Mesothelial cell of epicardium (in vitro differentiated cells): ENCODE measurements at places on chromosomes 12 and 14. TPM values are rescaled to one million over a fixed set of nuclear protein-coding genes. Genes with fewer than 3 reads are reported as not detected.

- H3K36me3 ChIP-seq: no peaks in the 10 kb centered on the region
- H3K27me3 ChIP-seq: peaks cover 57% of the 10 kb centered on the region
- H3K27ac ChIP-seq: no peak overlapping the region
- no peak for DNase-seq
Observed at GRCh38 chr12:125981610-125982253, 916.5 kb downstream of the AACS start.

- H3K27ac ChIP-seq: peak overlapping the region; percentile 97
- no peak for DNase-seq
- peaks cover 57% of the 10 kb centered on the region for H3K4me1 ChIP-seq
Observed at GRCh38 chr14:64639340-64639821, 64.8 kb upstream of the PLEKHG3 start.

GRCh38 chr14:99320621-99321235 lies 48.7 kb upstream of the BCL11B start:
- no peak overlapping the region for H3K27ac ChIP-seq
- H3K4me3 ChIP-seq: no peak overlapping the region
- no peak for DNase-seq
- no peaks in the 10 kb centered on the region for H3K36me3 ChIP-seq
- H3K27me3 ChIP-seq: no peaks in the 10 kb centered on the region

- no peaks in the 10 kb centered on the region for H3K4me1 ChIP-seq
- peaks cover 12% of the 10 kb centered on the region for H3K27me3 ChIP-seq
- no peak overlapping the region for H3K4me3 ChIP-seq
- no peaks in the 10 kb centered on the region for H3K36me3 ChIP-seq
- no peak for DNase-seq
Observed at GRCh38 chr12:118611295-118611694, 234.9 kb downstream of the SUDS3 start.

GRCh38 chr12:109783965-109784244 lies 49.3 kb downstream of the TRPV4 start:
- DNase-seq: no peak
- no peaks in the 10 kb centered on the region for H3K4me1 ChIP-seq
- H3K4me3 ChIP-seq: no peak overlapping the region
- no peaks in the 10 kb centered on the region for H3K27me3 ChIP-seq
- H3K27ac ChIP-seq: no peak overlapping the region

DNA sequence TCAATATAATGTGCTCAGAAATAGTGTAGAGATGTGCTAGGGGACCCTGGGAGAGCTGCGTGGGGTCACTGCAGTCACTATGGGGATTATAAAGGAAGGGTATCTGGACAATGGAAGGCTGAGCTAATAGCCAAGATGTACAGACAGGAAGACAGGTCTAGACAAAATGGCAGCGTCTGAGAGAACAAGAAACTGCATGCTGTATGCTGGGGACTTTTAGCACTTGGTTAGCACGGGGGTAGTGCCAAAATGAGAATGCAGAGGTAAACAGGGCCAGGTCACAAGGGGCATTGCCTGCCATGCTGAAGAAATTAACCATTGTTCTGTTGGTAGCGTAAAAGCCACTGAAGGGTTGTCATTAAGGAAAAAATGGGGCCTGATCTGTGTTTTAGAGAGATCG lies 308.2 kb downstream of the EMP1 start:
- H3K36me3 ChIP-seq: no peaks in the 10 kb centered on the region
- H3K4me1 ChIP-seq: peaks cover 7% of the 10 kb centered on the region
- no peak for DNase-seq
- H3K4me3 ChIP-seq: no peak overlapping the region
- no peaks in the 10 kb centered on the region for H3K27me3 ChIP-seq

DNA sequence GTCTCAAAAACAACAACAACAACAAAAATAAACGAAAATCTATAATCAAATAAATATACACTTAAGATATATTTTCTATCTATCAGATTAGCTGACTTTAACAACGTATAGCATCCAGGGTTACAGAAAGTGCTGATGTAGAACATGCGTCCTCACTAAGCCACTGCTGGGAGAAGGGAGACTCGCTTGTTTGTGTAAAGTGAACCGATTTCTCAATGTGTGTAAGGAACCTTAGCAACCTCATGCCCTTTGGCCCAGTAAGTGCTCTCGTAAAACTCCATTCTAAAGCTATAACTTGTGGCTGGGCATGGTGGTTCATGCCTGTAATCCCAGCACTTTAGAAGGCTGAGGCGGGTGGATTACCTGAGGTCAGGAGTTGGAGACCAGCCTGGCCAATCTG lies 23.8 kb downstream of the NFKBIA start:
- H3K27me3 ChIP-seq: no peaks in the 10 kb centered on the region
- H3K27ac ChIP-seq: no peak overlapping the region
- H3K36me3 ChIP-seq: no peaks in the 10 kb centered on the region
- no peak overlapping the region for H3K4me3 ChIP-seq

GRCh38 chr14:96574171-96574632 lies 72.0 kb downstream of the PAPOLA start:
- no peaks in the 10 kb centered on the region for H3K27me3 ChIP-seq
- H3K36me3 ChIP-seq: peaks cover 5% of the 10 kb centered on the region
- H3K27ac ChIP-seq: peak overlapping the region; percentile 60
- DNase-seq: no peak
- H3K4me1 ChIP-seq: peaks cover 29% of the 10 kb centered on the region

GRCh38 chr14:80056497-80056801 lies 154.9 kb downstream of the DIO2 start:
- no peak overlapping the region for H3K4me3 ChIP-seq
- no peak for DNase-seq
- peaks cover 21% of the 10 kb centered on the region for H3K27me3 ChIP-seq
- peaks cover 2% of the 10 kb centered on the region for H3K4me1 ChIP-seq
- no peaks in the 10 kb centered on the region for H3K36me3 ChIP-seq

- H3K27me3 ChIP-seq: no peaks in the 10 kb centered on the region
- peaks cover 34% of the 10 kb centered on the region for H3K4me1 ChIP-seq
- no peak for DNase-seq
- no peak overlapping the region for H3K4me3 ChIP-seq
- H3K27ac ChIP-seq: peak overlapping the region; percentile 66
Observed at GRCh38 chr14:58832095-58832521, 194.3 kb downstream of the DACT1 start.

- H3K4me3 ChIP-seq: no peak overlapping the region
- H3K4me1 ChIP-seq: peaks cover 49% of the 10 kb centered on the region
- H3K27me3 ChIP-seq: no peaks in the 10 kb centered on the region
- no peak overlapping the region for H3K27ac ChIP-seq
- DNase-seq: no peak
- no peaks in the 10 kb centered on the region for H3K36me3 ChIP-seq
Observed at GRCh38 chr12:98422359-98422758, 93.0 kb upstream of the TMPO start.

- H3K4me1 ChIP-seq: no peaks in the 10 kb centered on the region
- no peak overlapping the region for H3K4me3 ChIP-seq
- H3K27me3 ChIP-seq: no peaks in the 10 kb centered on the region
- no peak overlapping the region for H3K27ac ChIP-seq
- peaks cover 7% of the 10 kb centered on the region for H3K36me3 ChIP-seq
Observed at GRCh38 chr12:64010069-64010686, 165.7 kb downstream of the SRGAP1 start.

- no peak overlapping the region for H3K4me3 ChIP-seq
- peaks cover 3% of the 10 kb centered on the region for H3K36me3 ChIP-seq
- H3K27ac ChIP-seq: no peak overlapping the region
- peaks cover 40% of the 10 kb centered on the region for H3K4me1 ChIP-seq
- DNase-seq: no peak
Observed at GRCh38 chr12:89366676-89367364, 14.5 kb upstream of the DUSP6 start.

DNA sequence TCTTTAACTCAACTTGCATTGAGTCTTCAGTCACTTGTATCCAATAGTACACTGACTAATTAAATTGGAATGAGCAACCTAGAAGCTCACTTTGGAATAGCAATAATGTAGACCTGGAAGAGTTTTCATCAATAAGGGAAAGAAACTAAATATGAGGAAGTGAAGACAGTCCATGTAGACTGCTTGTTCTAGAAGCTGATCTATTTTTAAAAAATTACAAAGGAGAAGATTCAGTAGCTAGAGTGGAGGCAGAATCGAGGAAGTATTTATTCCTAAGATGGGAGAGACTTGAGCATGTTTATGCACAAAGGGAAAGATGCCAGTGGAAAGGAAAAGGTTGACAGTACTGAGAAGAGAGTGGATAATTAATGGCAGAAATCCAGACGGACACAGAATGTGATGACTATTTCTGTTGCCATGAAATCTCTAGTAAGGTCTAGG lies 156.3 kb upstream of the PDE3A start:
- no peak overlapping the region for H3K4me3 ChIP-seq
- no peaks in the 10 kb centered on the region for H3K27me3 ChIP-seq
- no peaks in the 10 kb centered on the region for H3K36me3 ChIP-seq
- H3K27ac ChIP-seq: peak overlapping the region; percentile 3
- DNase-seq: no peak

GRCh38 chr14:63923422-63923752 lies 70.6 kb downstream of the SYNE2 start:
- peaks cover 22% of the 10 kb centered on the region for H3K36me3 ChIP-seq
- H3K4me3 ChIP-seq: no peak overlapping the region

DNA sequence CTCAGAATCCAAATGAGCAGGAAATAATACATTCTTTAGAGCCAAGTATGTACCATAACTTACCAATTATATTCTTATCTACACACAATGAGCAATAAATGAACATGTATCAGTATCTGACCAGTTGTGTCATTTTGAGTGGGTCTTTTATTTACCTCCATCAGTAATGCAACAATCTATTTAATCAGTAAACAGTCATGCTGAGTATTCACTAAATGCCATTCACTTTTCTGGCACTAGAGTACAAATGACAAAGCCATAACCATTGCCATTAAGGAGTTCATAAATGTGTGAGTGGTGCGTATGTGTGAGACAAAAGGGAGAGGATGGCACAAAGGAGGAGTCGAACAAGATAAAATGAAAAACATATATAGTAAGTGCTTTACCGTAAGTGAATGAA lies 1.5 kb upstream of the STRAP start:
- DNase-seq: no peak
- H3K27me3 ChIP-seq: no peaks in the 10 kb centered on the region
- peak overlapping the region; percentile 27 for H3K27ac ChIP-seq
- H3K36me3 ChIP-seq: peaks cover 2% of the 10 kb centered on the region
- H3K4me1 ChIP-seq: peaks cover 28% of the 10 kb centered on the region

DNA sequence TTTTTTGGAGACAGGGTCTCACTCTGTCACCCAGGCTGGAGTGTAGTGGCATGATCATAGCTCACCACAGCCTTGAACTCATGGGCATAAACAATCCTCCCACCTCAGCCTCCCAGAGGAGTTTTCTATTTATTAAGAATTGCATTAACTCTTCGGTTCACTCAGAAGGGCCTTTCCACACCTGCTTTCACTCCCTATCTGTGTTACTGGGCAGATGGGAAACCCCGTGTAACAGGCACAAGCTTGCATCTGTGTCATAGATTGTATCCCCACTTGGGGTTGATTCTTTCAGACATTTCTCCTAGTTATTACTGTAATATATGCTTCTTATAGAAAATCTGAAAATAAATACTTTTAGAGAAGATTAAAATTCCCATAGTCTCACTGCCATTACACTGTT lies 38.7 kb downstream of the STX2 start:
- H3K4me1 ChIP-seq: no peaks in the 10 kb centered on the region
- no peak overlapping the region for H3K27ac ChIP-seq
- no peaks in the 10 kb centered on the region for H3K27me3 ChIP-seq
- H3K4me3 ChIP-seq: no peak overlapping the region
- H3K36me3 ChIP-seq: peaks cover 31% of the 10 kb centered on the region
- DNase-seq: no peak

DNA sequence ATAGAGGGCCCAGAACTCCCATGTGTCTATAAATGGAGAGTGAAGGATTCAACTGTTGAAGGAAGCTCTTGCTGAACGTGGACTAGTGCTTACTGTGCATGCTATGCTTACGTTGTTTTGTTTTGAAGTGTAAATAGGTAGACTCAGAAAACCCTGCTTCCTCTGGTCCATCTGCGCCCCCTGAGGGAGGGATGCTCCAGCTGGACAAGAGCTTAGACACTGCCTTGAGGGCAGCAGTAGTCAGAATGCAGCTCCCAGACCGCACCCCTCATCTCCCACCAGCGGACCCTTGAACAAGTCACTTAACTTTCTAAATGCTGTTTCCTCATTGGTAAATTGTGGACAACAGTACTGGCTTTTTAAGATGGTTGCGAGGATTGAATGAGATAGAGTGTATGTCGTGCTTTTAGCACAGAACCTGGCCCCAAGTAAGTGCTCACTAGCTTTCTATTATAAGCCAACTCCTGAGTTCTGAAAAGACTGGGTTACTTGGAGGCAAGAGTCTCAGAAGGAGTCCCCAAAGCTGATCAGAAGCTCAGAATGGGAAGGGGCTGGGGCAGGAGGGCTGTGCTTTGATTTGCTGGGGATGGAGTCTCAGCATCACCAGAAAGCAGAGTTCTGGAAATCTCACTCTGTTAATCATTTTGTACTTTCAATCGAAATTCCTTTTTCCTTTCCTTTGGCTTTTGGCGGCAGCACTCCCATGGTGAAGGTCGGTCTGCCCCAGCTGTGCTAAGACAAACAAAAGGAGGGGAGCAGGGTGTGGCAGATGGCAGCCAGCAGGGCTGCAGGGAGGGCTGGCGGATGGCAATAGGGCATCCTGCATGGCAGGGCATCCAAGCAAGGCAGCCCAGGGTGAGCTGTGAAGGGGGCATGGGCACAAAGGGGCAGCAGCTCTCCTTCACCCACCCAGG lies 15.6 kb downstream of the AGAP2 start:
- H3K27ac ChIP-seq: no peak overlapping the region
- DNase-seq: no peak
- peaks cover 51% of the 10 kb centered on the region for H3K27me3 ChIP-seq

DNA sequence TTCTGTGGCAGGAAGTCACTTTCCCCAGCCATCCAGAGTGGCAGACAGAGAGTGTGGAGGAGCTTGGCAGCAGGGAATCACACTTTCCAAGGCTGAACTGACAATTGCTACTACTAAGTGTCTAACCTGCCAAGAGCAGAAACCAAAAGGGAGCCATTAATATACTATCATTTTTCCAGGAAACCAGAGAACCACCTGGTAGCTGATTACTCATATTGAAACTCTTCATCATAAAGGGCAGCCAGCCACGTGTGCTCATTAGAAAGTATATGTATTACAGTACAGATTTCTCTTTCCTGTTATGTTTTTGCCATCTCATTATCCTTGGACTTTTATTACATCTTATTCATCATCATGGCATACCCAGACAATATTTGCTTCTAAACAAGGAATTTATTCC lies 374.9 kb downstream of the GXYLT1 start:
- DNase-seq: no peak
- no peak overlapping the region for H3K4me3 ChIP-seq
- no peaks in the 10 kb centered on the region for H3K4me1 ChIP-seq
- H3K36me3 ChIP-seq: no peaks in the 10 kb centered on the region
- H3K27ac ChIP-seq: no peak overlapping the region

The ACSM4 gene
- not detected in 3 replicates for total RNA-seq

The TAS2R13 gene
- 3.1 to 3.8 TPM (median 3.5 TPM) in 3 replicates for total RNA-seq

The CCDC196 gene
- not detected in 3 replicates for total RNA-seq

The TTC6 gene
- total RNA-seq: 2.7 to 3.5 TPM (median 2.8 TPM) in 3 replicates

The INHBC gene
- total RNA-seq: 0.24 to 0.32 TPM (median 0.31 TPM) in 3 replicates

The INSM2 gene
- total RNA-seq: not detected in 3 replicates

The KRT79 gene
- total RNA-seq: not detected in 3 replicates

The KRT6B gene
- not detected in 3 replicates for total RNA-seq

The SPRING1 gene
- 34.3 to 36.2 TPM (median 35.8 TPM) in 3 replicates for total RNA-seq

The OR4E2 gene
- total RNA-seq: not detected in 3 replicates
